ENCODE measurements at places on chromosomes 13 and 19. TPM values are rescaled to one million over a fixed set of nuclear protein-coding genes. Genes with fewer than 3 reads are reported as not detected.

GRCh38 chr19:53818756-53819155 is 5.4 kb downstream of the NLRP12 start:
- H3K27ac ChIP-seq = no peak overlapping the region
- no peak for DNase-seq
- H3K4me1 ChIP-seq = no peaks in the 10 kb centered on the region
- H3K36me3 ChIP-seq = no peaks in the 10 kb centered on the region

GRCh38 chr13:37158481-37158880 is 53.0 kb upstream of the CSNK1A1L start:
- H3K4me1 ChIP-seq = no peaks in the 10 kb centered on the region
- no peak overlapping the region for H3K4me3 ChIP-seq
- no peak overlapping the region for H3K27ac ChIP-seq
- no peaks in the 10 kb centered on the region for H3K27me3 ChIP-seq
- no peak for DNase-seq

DNA sequence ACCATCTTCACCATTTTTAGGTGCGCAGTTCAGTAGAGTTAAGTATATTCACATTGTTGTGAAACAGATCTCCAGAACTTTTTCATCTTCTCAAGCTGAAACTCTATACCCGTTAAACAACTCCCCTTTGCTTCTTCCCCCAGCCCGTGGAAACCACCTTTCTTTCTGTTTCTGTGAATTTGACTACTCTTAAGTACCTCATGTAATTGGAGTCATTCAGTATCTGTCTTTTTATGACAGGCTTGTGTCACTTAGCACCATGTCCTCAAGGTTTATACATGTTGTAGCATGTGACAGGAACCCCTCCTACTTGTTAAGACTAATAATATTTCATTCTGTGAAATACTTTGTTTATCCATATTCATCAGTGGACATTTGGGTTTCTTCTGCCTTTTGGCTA is 52.8 kb downstream of the TNFRSF19 start:
- no peak overlapping the region for H3K27ac ChIP-seq
- H3K4me3 ChIP-seq = no peak overlapping the region
- no peaks in the 10 kb centered on the region for H3K27me3 ChIP-seq
- H3K36me3 ChIP-seq = no peaks in the 10 kb centered on the region

DNA sequence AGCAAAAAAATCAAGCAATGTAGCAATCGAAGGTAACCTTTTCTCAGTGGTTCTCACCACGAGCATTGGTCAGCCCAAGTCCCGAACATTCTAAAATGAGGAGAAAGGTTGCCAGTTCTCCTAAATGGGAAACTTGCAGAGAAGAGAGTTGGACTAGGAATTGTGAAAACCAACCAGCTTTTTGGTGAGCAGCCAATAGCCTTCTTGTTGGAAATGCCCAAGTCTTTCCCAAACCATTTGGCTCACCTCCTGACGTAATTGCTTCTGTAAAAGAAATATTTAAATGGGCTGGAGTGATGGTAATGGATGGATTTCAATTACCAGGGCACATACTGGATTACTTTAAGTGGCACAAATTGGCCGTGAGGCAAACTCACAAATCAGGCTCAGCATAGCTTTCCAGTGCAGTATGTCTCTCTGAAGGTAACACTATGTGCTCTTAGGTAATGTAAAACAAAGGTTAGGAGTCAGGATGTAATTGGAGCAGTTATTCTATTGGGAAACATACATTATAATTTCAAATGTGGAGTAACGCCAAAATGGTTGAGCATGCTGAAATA is 423.2 kb downstream of the KLF5 start:
- H3K27me3 ChIP-seq = no peaks in the 10 kb centered on the region
- H3K27ac ChIP-seq = no peak overlapping the region
- no peaks in the 10 kb centered on the region for H3K4me1 ChIP-seq
- no peak for DNase-seq
- H3K4me3 ChIP-seq = no peak overlapping the region
- H3K36me3 ChIP-seq = no peaks in the 10 kb centered on the region

DNA sequence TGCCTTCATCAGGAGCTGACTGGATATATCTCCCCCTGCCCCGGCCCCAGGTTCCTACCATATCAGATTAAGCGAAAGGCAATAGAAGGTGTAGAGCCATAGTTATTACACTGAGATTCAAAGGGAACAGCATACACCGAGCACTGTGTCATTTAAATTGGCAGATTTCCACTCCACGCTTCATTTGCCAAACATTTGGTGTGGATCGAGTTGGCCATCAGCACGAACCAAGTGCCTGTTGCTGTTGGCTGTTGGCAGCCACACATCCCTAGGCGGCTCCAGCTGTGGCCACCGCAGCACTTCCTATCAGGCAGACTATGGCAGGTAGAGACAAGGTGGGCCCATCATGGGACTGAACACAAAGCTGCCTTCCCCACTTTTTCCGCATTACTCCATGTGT is 115.8 kb downstream of the CCNA1 start:
- H3K27ac ChIP-seq = no peak overlapping the region
- no peaks in the 10 kb centered on the region for H3K36me3 ChIP-seq
- no peak for DNase-seq
- H3K27me3 ChIP-seq = no peaks in the 10 kb centered on the region
- H3K4me3 ChIP-seq = no peak overlapping the region

GRCh38 chr19:30778061-30778460 is 405.9 kb downstream of the ZNF536 start:
- H3K4me1 ChIP-seq = no peaks in the 10 kb centered on the region
- no peak for DNase-seq
- H3K27ac ChIP-seq = no peak overlapping the region
- H3K36me3 ChIP-seq = no peaks in the 10 kb centered on the region

DNA sequence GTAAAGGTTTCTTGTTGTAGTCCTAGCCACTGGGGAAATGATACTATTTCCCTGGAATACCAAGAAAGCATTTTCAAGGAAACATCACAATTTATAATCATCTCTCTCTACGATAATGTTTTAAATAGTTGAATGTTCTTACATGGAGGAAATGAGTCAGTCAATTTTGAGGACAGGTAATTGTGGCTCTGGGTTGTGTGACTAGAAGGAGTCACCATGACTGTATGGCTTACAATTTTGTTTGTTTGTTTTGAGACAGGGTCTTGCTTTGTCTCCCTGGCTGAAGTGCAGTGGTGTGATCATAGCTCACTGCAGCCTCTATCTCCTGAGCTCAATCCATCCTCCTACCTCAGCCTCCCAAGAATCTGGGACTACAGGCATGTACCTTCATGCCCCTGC is 47.4 kb downstream of the COG3 start:
- H3K36me3 ChIP-seq = peaks cover 90% of the 10 kb centered on the region
- H3K4me3 ChIP-seq = no peak overlapping the region
- DNase-seq = no peak
- no peaks in the 10 kb centered on the region for H3K27me3 ChIP-seq
- H3K27ac ChIP-seq = no peak overlapping the region
- H3K4me1 ChIP-seq = no peaks in the 10 kb centered on the region

GRCh38 chr13:70388935-70389334 is 280.7 kb upstream of the KLHL1 start:
- H3K4me1 ChIP-seq = no peaks in the 10 kb centered on the region
- H3K27ac ChIP-seq = no peak overlapping the region
- no peaks in the 10 kb centered on the region for H3K36me3 ChIP-seq

GRCh38 chr19:5386841-5387240 is 46.2 kb upstream of the PTPRS start:
- H3K27me3 ChIP-seq = peaks cover 4% of the 10 kb centered on the region
- no peaks in the 10 kb centered on the region for H3K4me1 ChIP-seq
- no peak overlapping the region for H3K27ac ChIP-seq
- DNase-seq = no peak
- no peak overlapping the region for H3K4me3 ChIP-seq
- no peaks in the 10 kb centered on the region for H3K36me3 ChIP-seq

- peaks cover 18% of the 10 kb centered on the region for H3K36me3 ChIP-seq
- peaks cover 41% of the 10 kb centered on the region for H3K4me1 ChIP-seq
- no peaks in the 10 kb centered on the region for H3K27me3 ChIP-seq
- no peak for DNase-seq
- peak overlapping the region; percentile 77 for H3K27ac ChIP-seq
These were observed 618 bp downstream of the HAUS8 start for GRCh38 chr19:17074634-17075034.

The ZNF628 gene
- total RNA-seq = 7.1 TPM

- no peak for DNase-seq
- no peaks in the 10 kb centered on the region for H3K4me1 ChIP-seq
- H3K27ac ChIP-seq = no peak overlapping the region
- H3K4me3 ChIP-seq = no peak overlapping the region
These were observed 34.2 kb downstream of the NALCN start for GRCh38 chr13:101382086-101382485.

The CLIP3 gene
- total RNA-seq = 8.1 TPM

The SIGLEC12 gene
- total RNA-seq = 5.9 TPM

The ZNF324 gene
- total RNA-seq = 10.0 TPM

The TPTE2 gene
- total RNA-seq = not detected

The POGLUT2 gene
- 5.9 TPM for total RNA-seq

The TICAM1 gene
- total RNA-seq = 14.6 TPM

DNA sequence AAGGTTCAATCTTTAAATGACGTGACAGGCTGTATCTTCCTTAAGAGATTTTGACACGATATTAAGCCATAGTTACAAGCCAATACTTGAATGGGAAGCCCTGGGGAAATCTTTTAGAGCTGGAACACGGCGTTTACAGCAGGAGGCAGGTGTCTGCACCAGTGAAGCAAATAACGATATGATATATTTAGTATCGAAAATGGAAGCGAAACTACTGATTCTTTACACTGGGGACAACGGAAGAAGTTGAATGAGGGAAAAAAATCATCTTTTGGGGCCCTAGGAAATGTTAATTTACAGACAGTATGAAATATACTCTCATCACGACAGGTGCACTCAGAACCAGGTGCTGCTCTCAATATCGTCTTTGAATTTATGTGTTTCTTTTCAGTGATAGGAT is 793.9 kb upstream of the PCDH20 start:
- H3K36me3 ChIP-seq = no peaks in the 10 kb centered on the region
- DNase-seq = no peak
- H3K27ac ChIP-seq = no peak overlapping the region
- H3K4me3 ChIP-seq = no peak overlapping the region

The IGFL1 gene
- total RNA-seq = not detected

GRCh38 chr13:114142137-114142550 is 9.7 kb upstream of the RASA3 start:
- no peaks in the 10 kb centered on the region for H3K36me3 ChIP-seq
- H3K4me1 ChIP-seq = peaks cover 25% of the 10 kb centered on the region
- H3K27me3 ChIP-seq = no peaks in the 10 kb centered on the region
- no peak overlapping the region for H3K4me3 ChIP-seq

DNA sequence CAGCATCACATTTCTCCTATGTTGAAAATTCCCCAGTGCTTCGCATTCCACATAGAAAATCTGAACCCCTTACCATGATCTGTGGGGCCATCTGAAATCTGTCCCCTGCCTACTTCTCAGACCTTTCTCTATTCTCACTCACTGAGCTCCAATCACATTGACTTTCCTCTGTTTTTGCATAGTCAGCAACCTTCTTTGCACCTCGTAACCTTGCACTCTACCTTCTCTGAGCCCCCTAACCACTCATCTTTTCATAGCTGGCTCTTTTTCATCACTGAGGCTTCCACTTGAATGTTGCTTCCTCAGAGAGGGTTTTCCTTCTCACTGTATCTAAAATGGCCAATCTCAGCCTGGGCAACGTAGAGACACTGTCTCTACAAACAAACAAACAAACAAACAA is 286.3 kb downstream of the GPC5 start:
- DNase-seq = no peak
- H3K27me3 ChIP-seq = no peaks in the 10 kb centered on the region
- no peak overlapping the region for H3K4me3 ChIP-seq
- no peaks in the 10 kb centered on the region for H3K36me3 ChIP-seq
- no peaks in the 10 kb centered on the region for H3K4me1 ChIP-seq
- H3K27ac ChIP-seq = no peak overlapping the region

GRCh38 chr19:4593409-4593851 is 33.9 kb upstream of the SEMA6B start:
- H3K4me3 ChIP-seq = no peak overlapping the region
- H3K27ac ChIP-seq = no peak overlapping the region
- no peaks in the 10 kb centered on the region for H3K4me1 ChIP-seq
- H3K27me3 ChIP-seq = peaks cover 68% of the 10 kb centered on the region

GRCh38 chr19:7916955-7917266 is 2.3 kb downstream of the TGFBR3L start:
- peaks cover 16% of the 10 kb centered on the region for H3K36me3 ChIP-seq
- H3K27me3 ChIP-seq = peaks cover 45% of the 10 kb centered on the region
- H3K27ac ChIP-seq = no peak overlapping the region
- peak overlapping the region; percentile 49 for H3K4me3 ChIP-seq
- H3K4me1 ChIP-seq = peaks cover 50% of the 10 kb centered on the region

The KLHL1 gene
- total RNA-seq = not detected

GRCh38 chr19:3146677-3147100 is 10.9 kb downstream of the GNA15 start:
- no peak overlapping the region for H3K27ac ChIP-seq
- H3K4me1 ChIP-seq = peaks cover 24% of the 10 kb centered on the region
- peak; percentile 77 for DNase-seq
- H3K27me3 ChIP-seq = no peaks in the 10 kb centered on the region

- H3K27ac ChIP-seq = no peak overlapping the region
- H3K27me3 ChIP-seq = no peaks in the 10 kb centered on the region
- no peak overlapping the region for H3K4me3 ChIP-seq
- DNase-seq = no peak
- H3K36me3 ChIP-seq = peaks cover 63% of the 10 kb centered on the region
These were observed 107.7 kb downstream of the COL4A1 start for GRCh38 chr13:110199046-110199831.

- no peak for DNase-seq
- peak overlapping the region; percentile 77 for H3K4me3 ChIP-seq
- H3K27ac ChIP-seq = no peak overlapping the region
- peaks cover 8% of the 10 kb centered on the region for H3K27me3 ChIP-seq
These were observed 396 bp downstream of the RTN2 start for GRCh38 chr19:45496349-45496953.

DNA sequence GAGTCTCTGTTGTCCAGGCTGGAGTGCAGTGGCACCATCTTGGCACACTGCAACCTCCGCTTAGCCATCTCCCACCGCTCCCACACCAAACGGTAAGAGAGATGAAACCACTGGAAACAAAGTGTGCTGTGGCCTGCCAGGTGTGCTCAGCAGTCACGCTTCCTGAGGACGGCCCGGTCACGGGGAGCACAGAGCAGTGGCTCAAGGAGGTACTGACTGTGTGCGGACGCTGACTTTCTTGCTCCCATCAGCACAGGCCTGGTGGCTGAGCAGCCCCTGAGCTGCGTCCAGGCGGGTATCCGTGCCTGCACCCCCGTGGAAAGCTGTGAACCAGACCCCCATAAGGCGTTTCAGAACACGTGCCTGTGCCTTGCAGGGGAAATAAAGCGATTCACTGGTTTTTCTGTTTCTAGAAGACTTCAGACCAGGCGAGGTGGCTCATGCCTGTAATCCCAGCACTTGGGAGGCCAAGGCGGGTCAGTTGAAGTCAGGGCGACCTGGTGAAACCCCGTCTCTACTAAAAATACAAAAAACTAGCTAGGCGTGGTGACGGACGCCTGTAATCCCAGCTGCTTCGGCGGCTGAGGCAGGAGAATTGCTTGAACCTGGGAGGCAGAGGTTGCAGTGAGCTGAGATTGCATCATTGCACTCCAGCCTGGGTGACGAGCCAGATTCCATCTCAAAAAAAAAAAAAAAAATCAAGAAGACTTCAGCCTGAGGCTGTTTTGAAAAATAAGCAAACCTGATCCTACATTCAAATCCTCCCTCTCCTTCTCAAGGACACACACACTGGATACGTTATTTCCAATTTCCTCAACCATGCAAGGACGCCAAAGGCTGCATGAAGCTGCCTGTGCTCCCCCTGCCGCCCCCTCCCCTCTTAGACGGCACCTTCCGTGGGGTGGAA is 25.5 kb downstream of the ADPRHL1 start:
- no peak overlapping the region for H3K27ac ChIP-seq
- no peaks in the 10 kb centered on the region for H3K27me3 ChIP-seq
- H3K4me1 ChIP-seq = no peaks in the 10 kb centered on the region
- no peak overlapping the region for H3K4me3 ChIP-seq
- no peak for DNase-seq
- H3K36me3 ChIP-seq = no peaks in the 10 kb centered on the region

The GRIN2D gene
- total RNA-seq = 0.95 TPM
